ENCODE measurements at places on chromosomes 13 and 19. TPM values are rescaled to one million over a fixed set of nuclear protein-coding genes. Genes with fewer than 3 reads are reported as not detected.

- DNase-seq, result no peak
Measured at GRCh38 chr13:69579351-69579750, 528.3 kb upstream of the ATXN8OS start.

DNA sequence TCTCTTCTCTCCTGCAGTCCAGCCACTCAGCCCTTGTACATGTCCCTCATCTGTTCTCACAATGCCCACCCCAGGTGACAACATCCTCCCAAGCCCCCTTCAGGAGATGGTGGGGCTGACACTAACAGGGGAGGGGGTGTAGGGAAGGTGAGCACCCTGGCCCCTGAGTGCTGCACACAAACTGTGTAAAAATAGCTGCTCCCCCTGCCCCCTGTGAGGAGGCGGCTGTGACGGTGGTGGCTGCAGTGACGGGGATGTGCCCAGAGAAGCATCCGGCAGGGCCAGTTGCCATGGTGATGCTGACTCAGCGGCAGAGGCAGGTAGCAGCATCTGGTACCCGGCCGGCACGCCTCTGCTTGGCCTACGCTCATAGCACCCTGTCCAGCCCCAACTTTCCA, 13.0 kb upstream of the JUND start:
- DNase-seq, result peak; percentile 97

DNA sequence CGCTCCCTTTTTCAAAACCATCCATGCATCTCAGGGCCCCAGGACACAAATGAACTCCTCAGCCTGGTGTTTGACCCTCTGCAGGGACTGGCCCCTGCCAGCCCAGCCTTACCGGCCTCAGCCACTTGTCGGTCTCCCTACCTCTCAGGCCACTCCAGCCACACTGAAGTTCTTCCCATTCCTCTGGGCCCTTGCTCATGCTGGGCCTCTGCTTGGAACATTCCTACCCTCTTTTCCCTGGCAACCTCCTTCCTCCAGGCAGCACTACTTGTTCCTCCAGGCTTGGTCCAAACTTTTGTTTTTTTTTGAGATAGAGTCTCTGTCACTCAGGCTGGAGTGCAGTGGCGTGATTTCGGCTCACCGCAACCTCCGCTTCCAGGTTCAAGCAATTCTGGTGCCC, 7.6 kb upstream of the EGLN2 start:
- no peak for DNase-seq

DNA sequence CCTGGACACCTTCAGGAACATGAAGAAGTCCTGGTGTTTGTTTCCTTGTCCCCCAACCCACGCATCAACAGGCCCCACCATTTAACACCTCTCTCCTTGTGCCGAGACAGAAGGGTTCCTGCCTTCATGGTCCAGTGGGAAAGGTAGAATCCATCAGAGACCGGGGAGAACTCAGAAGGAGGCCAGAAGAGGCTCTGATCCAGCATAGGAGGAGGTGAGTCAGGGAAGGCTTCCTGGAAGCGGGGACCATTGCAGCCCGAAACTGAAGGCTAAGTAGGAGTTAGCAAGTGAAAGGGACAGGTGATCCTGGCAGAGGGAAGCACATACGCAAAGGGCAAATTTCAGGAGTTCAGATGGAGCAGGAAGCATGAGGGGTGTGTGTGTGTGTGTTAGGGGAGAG, 484 bp downstream of the ICAM3 start:
- DNase-seq, result peak; percentile 62

DENND1C gene
- 63.7 TPM for total RNA-seq

ATP8A2 gene
- total RNA-seq, result 0.38 TPM

GRCh38 chr19:41595890-41596280, 19.9 kb downstream of the CEACAM21 start:
- DNase-seq, result no peak

GRCh38 chr13:32638739-32639138, 52.5 kb downstream of the PDS5B start:
- DNase-seq, result no peak

DNA sequence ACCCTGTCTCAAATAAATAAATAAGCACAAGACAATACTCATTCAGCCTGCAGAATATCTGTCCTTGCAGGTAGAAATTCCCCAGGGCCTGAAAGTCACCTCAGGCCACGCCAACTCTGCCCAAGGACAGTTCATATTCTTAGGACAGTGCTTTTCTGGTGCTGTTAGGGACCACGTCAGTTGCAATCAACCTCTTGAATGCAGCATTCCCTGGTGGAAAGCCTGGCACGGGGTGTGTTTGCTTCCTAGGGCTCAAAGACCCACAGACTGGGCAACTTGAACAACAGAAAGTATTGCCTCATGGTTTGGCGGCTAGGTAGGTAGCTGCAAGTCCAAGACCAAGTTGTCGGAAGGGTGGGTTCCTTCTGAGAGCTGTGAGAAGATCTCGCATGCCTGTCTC, 160.3 kb downstream of the KCTD15 start:
- no peak for DNase-seq

DNA sequence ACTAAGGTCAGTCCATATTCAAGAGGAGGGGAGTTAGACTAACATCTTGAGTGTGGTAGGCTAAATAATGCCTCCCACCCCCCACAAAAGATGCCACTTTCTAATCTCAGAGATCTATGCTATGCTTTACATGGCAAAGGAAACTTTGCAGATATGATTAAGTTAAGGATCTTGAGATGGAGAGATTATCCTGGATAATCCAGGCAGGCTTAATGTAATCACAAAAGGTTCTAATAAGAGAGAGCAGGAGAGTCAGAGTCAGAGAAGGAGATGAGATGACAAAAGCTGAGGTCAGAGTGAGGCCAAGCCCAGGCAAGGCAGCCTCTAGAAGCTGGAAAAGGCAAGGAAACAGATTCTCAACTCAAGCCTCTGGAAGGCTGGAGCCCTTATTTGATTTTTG, 1011.6 kb downstream of the PCDH9 start:
- no peak for DNase-seq

- DNase-seq, result no peak
Measured at GRCh38 chr19:17893766-17894165, 22.0 kb downstream of the SLC5A5 start.

DNA sequence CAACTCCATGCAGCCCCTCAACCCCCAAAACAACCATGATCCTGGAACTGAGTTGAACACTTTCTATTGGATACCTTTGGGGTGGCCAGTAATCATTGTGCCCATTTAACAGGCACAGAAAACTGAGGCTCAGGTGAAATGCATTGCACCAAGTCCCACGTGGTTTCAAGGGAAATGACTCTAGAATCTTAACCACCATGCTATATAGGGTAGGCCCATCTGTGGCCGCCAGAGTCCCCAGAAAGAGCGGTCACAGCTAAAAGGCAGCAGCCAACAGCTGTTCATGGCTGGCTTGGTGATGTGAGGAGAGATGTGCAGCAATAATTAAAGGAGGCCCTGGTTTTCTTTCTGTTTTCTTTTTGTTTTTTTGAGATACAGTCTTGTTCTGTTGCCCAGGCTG, 2.6 kb downstream of the CNN1 start:
- DNase-seq, result no peak

DNA sequence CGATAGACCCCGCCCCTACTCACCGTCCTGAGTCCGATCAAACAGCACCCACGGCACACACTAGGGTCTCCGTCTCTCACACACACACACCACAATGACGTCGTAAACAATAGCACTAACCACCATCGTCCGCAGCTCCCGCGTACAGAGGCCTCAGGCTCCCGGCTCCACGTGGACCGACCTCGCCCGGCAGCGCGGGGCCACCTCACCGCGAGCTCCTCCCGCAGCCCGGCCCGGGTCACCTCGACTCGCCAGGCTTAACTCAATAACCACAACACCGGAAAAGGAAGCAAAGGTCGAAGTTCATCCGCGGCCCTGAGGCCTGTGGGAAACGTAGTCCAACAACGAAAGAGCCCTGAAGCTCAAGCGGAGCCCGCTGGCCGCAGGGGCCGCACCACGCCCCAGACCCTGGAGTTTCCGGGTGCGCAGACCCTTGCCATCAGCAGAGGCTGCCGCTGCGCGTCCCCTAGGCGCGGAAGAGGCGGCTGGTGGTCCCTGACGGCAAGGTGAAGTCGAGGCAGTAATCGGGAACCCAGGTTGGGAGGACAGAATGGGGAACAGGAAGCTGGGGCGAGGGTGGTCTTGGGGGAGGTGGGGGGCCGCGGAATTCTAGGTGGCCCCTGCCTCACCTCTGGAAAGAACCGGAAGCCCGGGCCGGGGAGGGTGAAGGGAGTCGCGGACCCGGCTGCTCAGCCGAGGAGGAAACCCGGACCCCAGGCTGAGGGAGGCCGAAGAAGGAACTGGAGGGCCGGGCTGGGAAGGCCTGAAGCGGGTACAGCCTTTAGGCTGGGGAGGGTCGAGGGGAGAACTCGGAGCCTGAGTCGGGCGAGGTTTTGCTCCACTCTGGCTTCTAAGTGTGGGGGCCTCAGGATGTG, at the start of gene ZNF529:
ZNF529 (minus strand) TSS at position 273 of the 875 bp plus-strand sequence. CDS start 946 bp downstream, outside the sequence.
- DNase-seq, result peak; percentile 97

GRCh38 chr19:35484252-35485036, 5.8 kb downstream of the KRTDAP start:
- no peak for DNase-seq

KCNJ14 gene
- total RNA-seq, result 2.4 TPM

DNA sequence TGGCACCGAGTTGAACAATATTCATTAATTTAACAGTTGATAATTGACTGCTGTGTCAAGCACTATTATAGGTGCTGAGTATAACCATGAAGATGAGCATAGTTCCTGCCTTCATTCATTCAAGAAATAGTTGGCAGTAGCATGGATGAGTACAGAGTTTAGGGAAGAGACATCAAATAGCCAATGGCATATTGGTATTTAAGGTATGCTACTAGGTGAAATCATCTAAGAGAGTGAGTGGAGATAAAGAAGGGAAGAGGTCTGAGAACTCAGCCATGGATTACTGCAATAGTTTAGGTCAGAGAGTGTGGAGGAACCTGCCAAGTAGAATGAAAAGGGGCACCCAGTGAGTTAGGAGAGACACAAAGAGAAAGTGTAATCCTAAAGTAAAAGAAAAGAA, 4.9 kb upstream of the HTR2A start:
- no peak for DNase-seq

DNA sequence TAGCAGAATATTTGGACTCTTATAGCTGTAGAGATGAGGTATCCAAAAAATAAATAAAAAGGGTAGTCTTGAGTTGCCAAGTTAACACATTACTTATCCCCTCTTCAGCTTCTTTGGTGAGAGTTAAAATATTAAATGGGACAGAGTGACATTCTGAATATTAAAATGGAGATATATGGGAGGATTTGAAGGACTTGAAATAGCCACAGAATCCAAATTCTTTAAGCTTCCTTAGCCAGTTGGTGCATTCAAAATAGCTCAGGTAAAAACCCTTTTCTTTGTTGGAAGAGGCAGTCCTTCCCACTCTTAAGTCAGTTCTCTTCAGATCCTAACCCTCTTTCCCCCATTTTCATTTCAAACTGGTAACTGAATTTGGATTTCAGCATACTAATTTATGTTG, 130.1 kb upstream of the KLF12 start:
- DNase-seq, result no peak

PSG11 gene
- not detected for total RNA-seq

GRCh38 chr13:49217962-49218492, 2.1 kb upstream of the MLNR start:
- no peak for DNase-seq

- no peak for DNase-seq
Measured at GRCh38 chr19:45598267-45599001, 3.6 kb downstream of the GPR4 start.

GRCh38 chr19:39637891-39638290, 17.8 kb upstream of the LGALS16 start:
- no peak for DNase-seq

DNA sequence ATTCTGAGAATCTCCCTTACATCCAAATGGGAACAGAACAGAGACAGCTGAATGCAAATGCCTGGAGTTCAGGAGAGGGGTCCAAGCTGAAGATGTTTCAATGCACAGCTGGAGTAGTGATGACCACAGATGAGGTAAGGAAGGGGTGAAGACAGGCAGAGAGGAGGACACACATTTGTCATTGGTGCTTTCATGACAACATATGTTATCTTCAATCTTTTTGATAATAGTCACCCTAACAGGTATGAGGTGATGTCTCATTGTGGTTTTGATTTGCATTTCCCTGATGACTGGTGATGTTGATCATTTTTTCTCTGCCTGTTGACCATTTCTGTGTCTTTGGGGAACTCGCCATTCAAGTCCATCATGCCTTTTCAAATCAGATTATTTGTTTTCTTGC, 19.2 kb downstream of the SIGLEC7 start:
- DNase-seq, result no peak

All from activated CD4-positive, alpha-beta T cell treated with anti-CD3 and anti-CD28 coated beads, Interleukin-2, amount 10 ng/mL, durations not matched to agents 24 days and 14 days (primary cell).